Psoas muscle (tissue), 8 donors: ENCODE measurements at places on chromosomes 16 and 17. TPM values are rescaled to one million over a fixed set of nuclear protein-coding genes. Genes with fewer than 3 reads are reported as not detected.

CHST5 gene
- total RNA-seq = not detected

TMEM238L gene
- not detected for total RNA-seq

CCDC154 gene
- 0.27 TPM for total RNA-seq

KRT36 gene
- total RNA-seq = not detected

GPR142 gene
- total RNA-seq = not detected

FBXO39 gene
- total RNA-seq = not detected

IRX5 gene
- 5.9 TPM for total RNA-seq

CAVIN1 gene
- total RNA-seq = 134 TPM

P3H4 gene
- 2.8 TPM for total RNA-seq

PPL gene
- 4.4 TPM for total RNA-seq

SLC13A2 gene
- not detected for total RNA-seq

XYLT1 gene
- total RNA-seq = 2.5 TPM

NLRC3 gene
- 1.4 TPM for total RNA-seq

RTN4RL1 gene
- total RNA-seq = 1.6 TPM

SLC52A1 gene
- total RNA-seq = not detected

HOXB8 gene
- not detected for total RNA-seq

ANKRD40CL gene
- not detected for total RNA-seq

TMEM235 gene
- not detected for total RNA-seq

TERB1 gene
- not detected for total RNA-seq

GPR179 gene
- 0.42 TPM for total RNA-seq

E4F1 gene
- 12.7 TPM for total RNA-seq

COL1A1 gene
- total RNA-seq = 25.8 TPM

PMP22 gene
- total RNA-seq = 70.0 TPM
